ENCODE measurements at places on chromosomes 12 and 14.

- DNase-seq, result no peak
Measured at GRCh38 chr12:106417926-106418910, 60.7 kb downstream of the POLR3B start.

DNA sequence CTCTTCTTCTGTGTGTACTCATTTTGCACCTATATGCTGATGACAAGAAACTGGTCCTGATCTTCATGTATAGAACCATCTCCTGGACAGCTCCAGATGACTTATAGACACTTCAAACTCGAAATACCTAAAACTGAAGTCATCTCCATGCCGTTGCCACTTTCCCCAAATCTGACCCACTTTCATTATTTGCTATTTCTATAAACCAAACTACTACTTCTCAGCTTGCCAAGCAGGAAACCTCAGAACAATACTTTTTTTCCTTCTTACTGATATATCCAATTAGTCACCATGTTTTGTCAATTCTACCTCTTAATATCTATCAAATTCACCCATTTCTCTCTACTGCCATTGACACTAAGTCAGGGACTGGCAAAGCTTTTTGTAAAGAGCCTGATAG, 14.8 kb downstream of the SGPP1 start:
- no peak for DNase-seq

GRCh38 chr12:1836854-1837421, 16.6 kb downstream of the LRTM2 start:
- no peak for DNase-seq

- DNase-seq, result no peak
Measured at GRCh38 chr12:64387197-64387816, 3.3 kb downstream of the C12orf56 start.

DNA sequence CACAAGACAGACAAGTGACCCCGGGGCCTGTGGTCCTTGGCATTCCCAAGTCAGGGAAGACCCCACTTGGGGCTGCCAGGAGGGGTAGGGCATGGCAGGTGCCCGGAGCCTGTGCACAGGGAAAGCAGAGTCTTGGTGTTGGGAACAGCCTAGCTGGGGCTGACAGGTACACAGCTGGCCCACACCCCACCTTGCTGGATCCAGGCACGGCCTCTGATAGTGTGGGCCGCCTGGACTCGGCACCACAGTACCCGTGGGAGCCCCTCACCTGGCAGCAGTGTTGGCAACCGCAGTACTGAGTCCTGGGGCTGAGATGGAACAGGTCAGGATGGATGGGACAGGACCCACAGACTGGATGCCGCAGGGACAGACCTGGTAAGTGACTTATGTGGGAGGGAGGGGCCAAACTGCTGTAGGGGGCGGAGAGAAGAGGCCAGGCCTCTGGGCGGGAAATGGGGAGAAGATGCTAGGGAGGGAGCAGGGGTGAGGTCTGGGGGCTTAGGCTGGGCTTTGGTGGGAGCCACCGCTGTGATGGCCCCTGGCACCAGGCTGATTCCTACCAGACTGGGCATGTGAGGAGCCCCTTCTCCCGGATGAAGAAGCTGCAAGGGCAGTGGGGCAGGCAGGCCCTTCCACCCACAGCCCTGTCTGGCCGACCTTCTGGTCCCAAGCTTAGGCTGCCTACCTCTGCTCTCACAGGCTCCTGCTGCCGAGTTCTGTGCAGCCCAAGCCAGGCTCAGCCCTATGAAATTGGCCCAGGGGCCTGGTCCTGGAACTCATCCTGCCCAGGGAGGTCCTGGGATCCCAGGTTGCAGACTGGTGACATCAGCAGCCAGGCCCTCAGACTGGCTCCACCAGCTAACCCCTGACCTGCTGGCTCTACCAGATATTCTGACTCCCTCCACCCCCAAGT, at the start of gene TGM1:
TSS of gene TGM1 (minus strand) at position 357 of the 913 bp plus-strand sequence. CDS start 825 bp downstream, outside the sequence.
- DNase-seq, result no peak

All from suppressor macrophage treated with lipopolysaccharide for 1 hour (primary cell).